Pancreas (tissue), 10 donors: ENCODE measurements at places on chromosomes 2 and 18. TPM values are rescaled to one million over a fixed set of nuclear protein-coding genes. Genes with fewer than 3 reads are reported as not detected.

The CYP26B1 gene
- 0.26 TPM for polyA plus RNA-seq

The CHRNG gene
- not detected for polyA plus RNA-seq

DNA sequence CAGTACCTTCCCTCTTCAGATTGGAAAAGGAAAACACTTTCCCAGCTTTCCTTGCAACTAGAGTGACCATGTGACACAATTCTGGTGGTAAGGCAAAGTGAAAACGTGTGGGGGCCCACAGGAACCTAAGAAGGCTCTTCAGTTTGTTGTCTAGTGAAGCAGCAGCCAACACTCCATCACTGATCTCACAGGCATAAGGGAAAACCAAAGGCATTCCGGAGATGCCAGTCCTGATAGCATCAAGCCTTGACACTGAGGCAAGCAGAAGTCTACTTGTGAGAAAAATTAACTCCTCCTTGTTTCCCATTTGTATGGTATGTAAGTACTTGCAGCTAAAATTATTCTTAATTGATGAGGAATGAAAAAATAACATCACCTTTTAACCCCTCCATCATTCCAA is 88.3 kb downstream of the ETAA1 start:
- no peak for DNase-seq

DNA sequence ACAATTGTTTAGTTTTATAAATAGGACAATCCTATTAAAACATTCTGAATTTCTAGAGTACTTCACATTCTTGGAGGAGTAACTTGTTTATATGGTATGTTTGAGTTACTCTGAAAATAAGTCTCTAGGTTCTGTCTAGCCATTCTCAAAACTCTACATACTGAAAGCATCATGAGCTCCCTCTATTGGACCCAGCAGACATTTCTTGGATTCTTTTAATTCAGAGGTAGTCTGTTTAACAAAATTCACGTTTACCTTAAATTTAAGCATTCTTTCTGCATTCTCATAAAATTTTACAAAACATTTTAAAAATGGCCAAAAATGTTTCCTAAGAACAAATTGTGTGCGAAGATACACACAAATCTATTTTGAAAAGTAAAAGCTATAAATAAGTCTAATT is 15.3 kb downstream of the SP9 start:
- DNase-seq: no peak

DNA sequence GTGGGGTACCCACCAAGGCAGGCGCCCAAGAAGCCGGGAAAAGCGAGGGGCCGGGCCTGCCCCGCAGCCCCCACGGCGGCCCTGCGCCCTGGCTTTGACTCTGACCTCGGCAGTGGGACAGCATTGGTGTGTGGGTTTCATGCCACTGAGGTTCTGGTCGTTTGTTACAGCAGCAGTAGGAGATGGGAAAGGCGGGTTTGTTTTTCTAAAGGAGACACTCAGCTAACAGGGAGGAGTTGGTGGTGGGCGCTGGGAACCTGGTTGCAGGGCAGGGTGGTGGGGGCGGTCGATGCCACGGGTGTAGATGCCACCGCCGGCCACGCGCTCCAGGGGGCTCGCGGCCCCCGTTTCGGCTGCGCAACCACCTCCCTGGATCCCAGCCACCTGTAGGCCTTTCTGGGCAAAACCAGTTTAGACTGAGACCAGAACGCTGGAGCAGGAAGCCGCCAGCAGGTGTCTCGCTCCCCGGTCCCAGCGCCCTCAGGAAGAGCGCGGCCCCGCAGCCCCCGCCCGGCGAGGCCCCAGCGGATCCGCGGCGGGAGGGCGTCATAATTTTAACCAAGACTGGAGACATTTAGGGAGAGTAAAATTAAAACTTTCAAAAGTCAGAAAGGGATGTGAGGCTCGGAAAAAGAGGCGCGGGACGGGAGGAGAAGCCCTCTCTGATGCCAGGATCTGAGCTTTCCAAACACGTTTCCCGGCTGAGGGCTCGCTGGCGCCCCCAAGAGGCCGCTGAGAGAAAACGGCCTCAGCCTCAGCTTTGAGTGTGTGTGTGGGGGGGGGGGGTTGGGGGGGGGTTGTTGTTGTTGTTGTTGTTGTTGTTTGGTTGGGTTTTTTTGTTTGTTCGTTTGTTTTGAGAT is 17.4 kb downstream of the CIDEA start:
- peak; percentile 81 for DNase-seq

- DNase-seq: no peak
Measured at GRCh38 chr2:208370881-208371633, 35.5 kb upstream of the PTH2R start.

The METTL21A gene
- polyA plus RNA-seq: 8.2 TPM

The FNDC4 gene
- polyA plus RNA-seq: 8.5 TPM

DNA sequence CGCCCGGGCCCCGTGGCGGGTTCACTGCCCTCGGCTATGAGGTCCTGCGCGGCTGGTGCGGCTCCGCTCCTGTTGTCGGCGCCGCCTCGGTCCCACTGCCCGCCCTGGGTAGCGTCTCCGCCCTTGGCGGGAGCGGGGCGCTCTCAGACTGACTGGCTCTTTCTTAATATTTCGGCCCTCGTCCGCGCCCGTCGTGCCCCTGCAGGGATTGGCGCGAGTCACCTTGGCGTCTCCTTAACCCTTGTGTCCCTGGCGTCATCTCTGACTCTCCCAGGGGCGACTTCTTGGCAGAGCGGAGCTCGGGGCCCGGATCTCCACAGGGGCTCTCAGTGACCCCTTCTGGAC is 1.3 kb downstream of the PTMA start:
- DNase-seq: peak; percentile 74

The SYT4 gene
- polyA plus RNA-seq: 16.3 TPM

The MC4R gene
- polyA plus RNA-seq: not detected

GRCh38 chr2:61362873-61363272 is 108.0 kb downstream of the USP34 start:
- DNase-seq: no peak

DNA sequence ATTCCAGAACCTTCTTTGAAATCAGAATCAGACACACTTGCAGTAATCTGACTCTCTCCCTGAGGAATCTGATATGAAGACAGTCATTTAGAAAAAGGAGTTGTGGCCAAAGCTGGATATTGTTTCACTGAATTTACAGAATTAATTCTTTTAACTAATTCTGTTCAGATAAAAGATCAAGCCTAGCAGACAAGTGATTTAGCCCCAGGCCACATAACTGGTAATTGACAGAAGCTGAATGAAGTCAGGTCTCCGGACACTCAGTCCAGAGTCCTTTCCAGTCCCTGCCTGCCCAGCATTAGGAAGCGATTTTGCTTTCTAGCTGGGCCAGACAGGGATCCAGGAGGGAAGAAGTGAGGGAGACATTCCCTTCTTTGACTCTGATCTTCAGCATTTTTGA is 110.7 kb upstream of the AQP4 start:
- no peak for DNase-seq

- DNase-seq: no peak
Measured at GRCh38 chr2:175806125-175806490, 196.0 kb downstream of the LNPK start.
